ENCODE measurements at places on chromosomes 3 and 15. TPM values are rescaled to one million over a fixed set of nuclear protein-coding genes. Genes with fewer than 3 reads are reported as not detected.

The AMT gene
- total RNA-seq = 3.1 TPM

DNA sequence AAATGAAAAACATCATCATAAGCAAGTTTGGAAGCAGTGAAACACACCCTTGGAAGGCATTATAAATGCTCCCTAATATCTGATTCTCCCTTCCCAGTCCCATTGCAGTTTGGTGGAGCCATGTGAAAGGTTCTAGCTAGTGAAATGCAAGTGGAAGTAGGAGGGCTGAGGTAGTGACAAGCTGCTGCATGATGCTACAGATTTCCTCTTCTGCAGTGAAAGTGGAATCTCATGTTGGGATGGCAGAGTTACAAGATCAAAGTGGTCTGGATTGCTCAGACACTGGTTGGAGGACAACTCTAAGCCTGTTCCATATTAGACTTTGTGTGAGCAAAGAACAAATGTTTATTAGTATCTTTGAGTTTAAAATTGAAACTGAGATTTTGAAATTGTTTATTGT, 3.3 kb upstream of the PDCD6IP start:
- DNase-seq = no peak

The USP19 gene
- total RNA-seq = 46.7 TPM

DNA sequence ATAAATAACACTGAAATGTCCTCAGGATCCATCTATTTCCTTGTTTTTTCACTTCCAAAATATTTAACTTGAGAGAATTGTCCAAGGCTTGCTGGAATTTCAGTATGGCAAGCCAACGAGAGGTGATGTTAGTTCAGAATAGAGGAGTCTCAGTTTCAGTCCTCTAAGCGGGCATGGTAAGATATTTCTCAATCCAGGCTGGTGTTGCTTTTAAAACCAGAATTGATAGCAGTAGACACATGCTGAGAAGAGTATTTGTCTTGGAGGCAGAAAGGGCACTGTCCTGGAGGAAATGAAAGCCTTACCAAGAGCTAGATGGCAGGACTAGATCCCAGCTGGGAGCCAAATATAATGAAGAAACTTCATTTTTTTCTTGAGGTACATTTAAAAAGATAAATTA, 23.1 kb downstream of the PHLDB2 start:
- DNase-seq = no peak

DNA sequence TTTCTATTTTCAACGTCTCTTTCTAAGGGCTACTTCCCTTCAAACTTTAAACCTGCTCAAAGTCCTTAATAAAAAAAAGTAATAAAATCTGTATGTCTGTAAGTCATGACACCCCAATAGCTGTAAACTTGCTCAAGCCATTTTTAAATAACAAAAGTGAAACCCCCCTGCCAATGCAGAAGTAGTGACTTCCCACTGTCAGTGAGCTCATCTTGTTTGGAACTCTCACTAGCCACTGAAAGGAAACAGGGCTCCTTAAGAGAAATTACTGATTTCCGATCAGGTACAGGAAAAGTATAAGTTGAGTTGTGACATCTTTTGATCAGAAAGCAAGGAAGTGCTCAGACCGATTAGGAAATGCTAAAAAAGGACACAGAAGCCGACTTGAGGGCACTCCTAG, 27.6 kb upstream of the GPR171 start:
- no peak for DNase-seq

- no peak for DNase-seq
These were observed 66.6 kb upstream of the TGFBR2 start for GRCh38 chr3:30539772-30540171.

GRCh38 chr15:91710080-91710698, 143.3 kb upstream of the SLCO3A1 start:
- no peak for DNase-seq

The TM4SF1 gene
- not detected for total RNA-seq

DNA sequence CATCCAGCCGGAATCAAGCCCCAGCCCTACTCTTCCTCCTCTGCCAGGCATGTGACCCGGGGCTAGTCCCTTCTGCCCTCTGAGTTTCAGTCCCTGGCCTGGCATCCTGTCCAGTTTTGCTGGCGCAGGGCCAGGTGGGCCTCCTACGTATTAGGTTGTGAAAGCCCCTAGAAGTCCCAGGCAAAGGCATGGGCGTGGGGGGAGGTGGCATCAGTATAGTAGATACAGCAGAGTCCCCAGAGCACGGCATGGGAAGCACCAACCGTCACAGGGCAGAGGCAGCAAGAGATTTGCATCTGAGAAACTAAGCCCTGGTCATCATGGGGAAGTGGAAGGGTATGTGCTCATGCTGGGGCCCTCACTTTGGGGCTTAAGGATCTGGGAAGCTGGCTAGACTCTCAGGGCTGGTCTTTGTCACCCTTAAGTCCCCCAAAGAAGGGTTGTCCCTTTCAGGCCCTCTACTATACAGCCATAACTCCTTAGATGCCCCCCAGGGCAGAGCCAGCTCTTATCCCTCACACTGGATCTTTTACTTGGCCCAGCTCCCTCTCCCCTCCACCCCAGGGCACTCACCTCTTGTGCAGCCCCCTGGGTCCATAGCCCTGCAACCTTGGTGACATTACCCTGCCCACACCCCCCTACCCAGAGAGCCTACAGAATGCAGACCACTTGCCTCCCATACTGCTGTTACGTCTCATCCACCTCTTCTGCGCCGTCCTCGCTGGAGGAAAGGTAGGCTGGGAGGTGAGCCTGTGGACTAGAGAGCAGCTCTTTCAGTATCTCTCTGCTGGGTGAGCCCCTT, 11.3 kb downstream of the NBEAL2 start:
- no peak for DNase-seq

DNA sequence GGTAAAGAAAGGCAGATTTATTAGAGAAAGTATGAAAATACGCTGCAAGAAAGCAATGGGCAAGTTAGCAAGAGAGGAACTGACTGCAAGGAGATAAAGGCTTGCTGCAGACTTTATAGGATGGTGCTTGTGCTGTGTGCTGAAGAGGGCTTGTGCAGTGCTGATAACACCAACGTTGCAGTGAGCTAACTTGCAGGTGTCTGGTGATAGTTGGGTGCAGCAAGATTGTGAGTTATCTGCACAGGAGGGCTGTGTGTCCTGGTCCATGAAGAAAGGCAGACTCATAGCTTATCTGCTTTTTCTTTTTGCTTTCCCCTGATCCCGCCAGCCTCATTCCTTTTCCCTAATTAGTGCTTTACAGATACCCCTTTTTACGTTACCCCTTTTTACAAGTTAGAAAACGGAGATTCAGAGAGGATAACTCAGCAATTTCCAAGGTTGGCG, 58.0 kb upstream of the ZNF148 start:
- DNase-seq = no peak

DNA sequence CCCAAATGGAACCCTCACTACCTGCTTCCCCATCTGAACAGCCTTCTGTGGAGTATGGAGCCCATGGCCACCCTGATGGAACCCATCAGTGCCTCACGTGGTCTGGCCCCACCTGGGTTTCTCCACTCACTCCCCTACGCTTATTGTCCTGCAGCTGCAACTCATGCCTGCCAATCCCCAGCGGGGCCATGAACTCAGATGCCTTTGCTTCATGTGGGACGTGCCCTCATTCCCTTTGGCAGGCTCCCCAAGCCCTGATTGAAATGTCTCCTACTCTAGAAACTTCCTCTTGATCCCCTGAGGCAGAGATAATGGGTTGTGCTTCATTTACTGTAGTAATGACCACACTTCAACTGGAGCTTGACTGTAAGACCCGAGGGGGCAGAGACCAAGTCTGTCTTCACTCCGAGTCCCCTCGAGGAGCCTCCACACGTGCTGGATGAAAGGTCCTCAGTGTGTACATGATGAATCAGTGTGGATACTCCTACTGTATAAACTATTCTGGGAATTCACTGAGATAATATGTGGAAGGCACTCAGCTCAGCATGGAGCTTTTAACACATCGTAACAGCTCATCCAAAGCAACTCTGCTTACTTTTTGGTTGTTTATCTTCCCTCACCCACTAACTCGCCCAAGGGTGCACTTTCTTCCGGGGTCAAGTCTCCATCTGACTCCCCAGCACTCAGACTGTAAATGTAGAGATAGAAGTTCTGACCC, 232.8 kb upstream of the BHLHE40 start:
- no peak for DNase-seq

- DNase-seq = no peak
These were observed 3.6 kb upstream of the RUVBL1 start for GRCh38 chr3:128127236-128127635.

The PPP1R14D gene
- not detected for total RNA-seq

The FAM81A gene
- total RNA-seq = 0.41 TPM

The SLC2A2 gene
- total RNA-seq = not detected

DNA sequence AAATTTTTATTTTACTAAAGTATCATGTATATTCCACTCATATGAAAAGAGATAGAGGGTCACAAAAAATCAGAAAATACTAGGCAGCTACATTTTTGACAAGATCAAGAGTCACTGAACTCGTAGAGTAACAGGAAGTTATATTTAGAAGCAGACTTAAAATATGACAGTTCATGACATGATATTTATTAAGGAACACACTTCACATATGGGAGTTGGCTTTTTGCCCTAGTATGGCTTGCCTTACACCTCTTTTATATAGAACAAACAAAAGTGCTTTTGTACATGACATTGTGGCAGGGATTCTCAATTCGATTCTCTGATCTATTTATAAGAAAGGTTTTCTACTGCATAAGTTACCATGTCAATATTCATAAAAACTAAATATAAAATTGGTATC, 80.1 kb upstream of the GBE1 start:
- no peak for DNase-seq

All from activated naive CD4-positive, alpha-beta T cell treated with anti-CD3 and anti-CD28 coated beads, Interleukin-2, amount 50 U/mL, for 72 hours (primary cell).